CD4-positive, alpha-beta T cell treated with Interleukin-12 subunit alpha and Interleukin-12 subunit beta, for 1 hour (primary cell): ENCODE measurements at places on chromosomes 5 and 9.

- peak; percentile 24 for DNase-seq
Measured at GRCh38 chr9:133421615-133422542, at the start of gene ADAMTS13. TSS of gene ADAMTS13 (plus strand) at chr9:133422367. CDS start at chr9:133422444, 77 bp downstream.

GRCh38 chr5:139747583-139748504 is 47.8 kb upstream of the PSD2 start:
- DNase-seq = peak; percentile 61

DNA sequence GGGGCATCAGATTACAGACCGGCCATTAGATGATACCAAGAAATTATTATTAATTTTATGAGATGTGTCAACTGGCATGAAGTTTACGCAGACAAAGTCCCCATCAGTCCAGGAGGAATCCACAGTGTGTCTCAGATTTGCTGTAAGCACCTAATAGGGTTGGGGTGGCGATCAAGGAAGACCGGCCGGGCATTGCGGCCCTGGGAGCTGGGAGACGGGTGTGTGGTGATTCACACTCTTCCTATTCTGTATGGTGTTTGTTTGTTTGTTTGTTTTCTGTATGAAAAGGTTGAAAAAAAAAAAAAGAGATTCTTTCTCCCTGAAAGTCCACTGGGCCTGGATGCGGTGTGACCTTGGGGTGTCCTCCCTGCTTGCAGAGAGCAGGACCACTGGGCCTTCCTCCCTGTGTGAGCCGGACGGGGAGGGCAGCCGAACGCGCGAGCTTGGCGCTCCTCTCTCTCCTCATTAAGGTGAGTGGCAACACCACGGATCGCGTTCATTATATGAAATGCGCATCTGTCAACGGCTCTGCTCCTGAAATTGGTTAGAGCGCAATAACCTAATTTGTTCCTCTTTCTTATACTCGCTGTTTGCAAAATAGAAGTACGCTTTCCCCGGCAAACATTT is 15.1 kb downstream of the RASGEF1C start:
- no peak for DNase-seq

DNA sequence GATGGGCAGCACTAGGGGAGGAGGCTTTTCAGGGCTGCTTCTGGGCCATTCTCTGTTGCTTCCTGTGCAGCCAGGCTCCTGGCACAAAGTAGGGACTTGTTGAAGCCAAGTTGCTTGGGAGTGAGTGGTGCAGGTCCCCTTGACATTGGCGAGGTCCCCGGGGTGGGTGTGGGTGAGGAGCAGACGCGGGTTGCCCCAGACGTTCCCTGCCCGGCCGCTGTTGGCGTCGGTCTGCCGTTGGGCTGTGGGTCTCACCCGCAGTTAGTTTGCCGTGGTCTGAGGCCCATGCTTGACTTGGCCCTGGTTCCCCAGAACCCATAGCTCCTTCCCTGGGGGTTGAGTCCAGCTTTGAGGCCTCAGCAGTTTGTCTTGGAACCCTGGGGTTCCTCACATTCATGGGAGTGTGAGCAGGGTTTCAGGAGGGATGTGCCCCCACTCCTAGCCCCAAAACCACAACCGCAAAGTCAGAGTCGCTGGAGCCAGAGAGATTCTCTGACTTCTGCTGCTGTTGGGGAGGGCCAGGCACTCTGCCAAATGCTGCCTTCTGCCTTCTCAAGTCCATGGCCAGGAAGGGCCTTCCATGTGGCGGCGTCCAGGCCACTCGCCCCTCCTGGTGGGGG is 77.5 kb downstream of the RXRA start:
- peak; percentile 52 for DNase-seq

- DNase-seq = no peak
Measured at GRCh38 chr9:136455043-136456002, 15.7 kb upstream of the INPP5E start.

GRCh38 chr9:34256104-34256503 is 73.0 kb downstream of the KIF24 start:
- peak; percentile 6 for DNase-seq

- no peak for DNase-seq
Measured at GRCh38 chr5:29852329-29852728, 1341.2 kb upstream of the CDH6 start.

DNA sequence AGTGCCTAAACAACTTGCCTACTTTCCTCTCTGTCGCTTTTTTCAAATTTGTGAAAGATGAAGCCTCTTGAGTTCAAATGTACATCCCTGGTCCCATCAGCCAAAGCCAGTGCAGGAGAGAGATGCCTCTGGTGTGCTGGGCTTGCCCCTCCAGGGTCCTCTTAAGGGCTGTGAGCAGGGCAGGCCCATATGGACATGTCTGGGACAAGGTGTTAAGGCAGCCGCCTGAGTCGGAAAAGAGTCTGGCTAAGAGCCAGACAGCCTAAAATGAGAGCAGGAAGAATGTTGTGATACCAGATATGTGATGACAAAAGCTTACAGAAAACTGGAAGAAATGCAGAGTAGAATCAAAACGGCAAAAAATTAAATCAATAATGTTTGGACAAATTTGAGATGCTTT is 72.5 kb downstream of the APTX start:
- no peak for DNase-seq
